KBM-7 (cell line): ENCODE measurements at places on chromosomes 1 and 21.

DNA sequence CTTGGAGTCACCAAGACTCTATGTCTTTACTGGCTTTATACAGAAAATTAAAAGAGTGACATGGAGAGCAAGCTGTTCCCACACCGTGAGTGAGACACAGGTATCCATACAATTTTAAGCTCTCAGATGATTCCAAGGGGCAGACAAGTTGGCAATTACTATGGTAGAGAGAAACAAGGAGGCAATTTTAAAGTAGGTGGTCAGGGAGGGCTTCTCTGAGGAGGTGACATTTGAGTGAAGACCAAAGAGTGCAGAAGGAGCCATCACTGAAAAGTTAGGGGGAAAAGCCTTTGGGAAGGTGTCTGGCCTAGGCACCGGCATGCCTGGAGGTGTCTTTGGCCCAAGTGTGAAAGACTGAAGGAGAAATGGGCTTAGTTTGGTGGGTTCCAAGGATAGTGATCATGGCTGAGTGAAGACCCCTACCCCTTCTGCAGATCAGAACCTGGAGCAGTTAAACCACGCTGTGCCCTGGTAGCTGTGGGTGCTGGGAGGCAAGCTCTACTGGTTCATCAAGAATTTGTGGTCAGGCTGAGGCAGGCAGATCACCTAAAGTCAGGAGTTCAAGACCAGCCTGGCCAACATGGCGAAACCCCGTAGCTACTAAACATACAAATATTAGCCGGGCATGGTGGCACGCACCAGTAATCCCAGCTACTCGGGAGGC is 10.4 kb downstream of the IFI6 start:
- DNase-seq: no peak

DNA sequence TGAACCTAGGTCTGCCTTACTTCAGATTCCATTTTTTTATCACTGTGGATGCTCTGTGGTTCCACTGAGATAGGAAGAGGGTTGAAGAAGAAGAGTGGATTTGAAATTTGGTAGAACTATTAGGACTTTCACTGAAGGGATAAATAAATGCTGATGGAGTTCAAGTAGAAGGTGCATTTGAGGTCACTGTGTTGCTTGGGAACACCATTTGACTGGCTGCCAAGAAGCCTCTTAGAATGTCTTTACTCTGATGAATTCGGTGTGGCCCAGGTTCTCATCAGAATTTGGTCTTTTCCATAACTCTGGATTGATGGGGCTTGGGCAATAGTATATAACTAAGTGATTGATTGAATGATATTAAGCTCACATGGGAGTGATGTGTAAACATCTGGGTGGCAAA is 11.9 kb downstream of the XPR1 start:
- no peak for DNase-seq

DNA sequence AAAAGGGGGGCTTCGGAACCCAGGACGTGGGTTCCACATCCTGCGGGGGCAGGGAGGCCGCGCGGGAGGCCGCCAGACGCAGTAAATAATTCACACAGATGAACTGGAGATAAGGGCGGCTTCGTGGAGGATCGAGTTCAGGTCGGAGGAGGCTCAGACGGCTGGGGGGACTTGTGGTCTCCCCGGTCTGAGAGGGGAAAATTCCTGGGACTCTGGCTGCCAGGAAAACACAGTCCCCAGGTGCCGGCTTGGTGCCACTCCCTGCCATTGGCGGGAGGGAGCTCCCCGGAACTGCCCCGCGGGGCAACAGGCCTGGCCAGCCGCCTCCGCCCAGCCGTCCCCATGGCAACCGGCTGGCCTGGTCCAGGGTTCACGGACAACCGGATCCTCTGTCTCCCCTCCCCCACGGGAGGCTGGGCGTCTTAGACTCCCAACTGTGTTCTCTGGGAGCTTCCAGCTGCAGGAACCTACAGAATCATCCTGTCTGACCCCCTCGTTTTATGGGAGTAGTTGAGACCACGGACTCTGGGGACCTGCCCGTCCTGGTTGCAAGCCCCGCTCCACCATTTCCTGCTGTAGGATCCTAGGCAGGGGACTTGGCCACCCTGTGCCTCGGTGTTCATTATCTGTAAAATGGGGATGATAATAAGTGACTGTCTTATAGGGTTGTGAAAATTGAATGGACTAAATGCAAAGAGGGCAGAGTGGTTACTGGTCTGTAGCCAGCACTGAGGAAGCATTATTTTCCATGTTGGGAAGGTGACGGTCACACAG is 9.6 kb downstream of the CAMK2N1 start:
- no peak for DNase-seq

- DNase-seq: peak; percentile 47
These were observed at the start of gene BCAR3 for GRCh38 chr1:93681101-93681988. Gene BCAR3, minus strand, starts transcription at chr1:93681837. Its CDS starts 6,907 bp downstream, at chr1:93674930.

GRCh38 chr21:21383126-21383525 is 384.9 kb downstream of the NCAM2 start:
- no peak for DNase-seq

- DNase-seq: no peak
These were observed 6.0 kb upstream of the CAPN2 start for GRCh38 chr1:223706077-223706973.

DNA sequence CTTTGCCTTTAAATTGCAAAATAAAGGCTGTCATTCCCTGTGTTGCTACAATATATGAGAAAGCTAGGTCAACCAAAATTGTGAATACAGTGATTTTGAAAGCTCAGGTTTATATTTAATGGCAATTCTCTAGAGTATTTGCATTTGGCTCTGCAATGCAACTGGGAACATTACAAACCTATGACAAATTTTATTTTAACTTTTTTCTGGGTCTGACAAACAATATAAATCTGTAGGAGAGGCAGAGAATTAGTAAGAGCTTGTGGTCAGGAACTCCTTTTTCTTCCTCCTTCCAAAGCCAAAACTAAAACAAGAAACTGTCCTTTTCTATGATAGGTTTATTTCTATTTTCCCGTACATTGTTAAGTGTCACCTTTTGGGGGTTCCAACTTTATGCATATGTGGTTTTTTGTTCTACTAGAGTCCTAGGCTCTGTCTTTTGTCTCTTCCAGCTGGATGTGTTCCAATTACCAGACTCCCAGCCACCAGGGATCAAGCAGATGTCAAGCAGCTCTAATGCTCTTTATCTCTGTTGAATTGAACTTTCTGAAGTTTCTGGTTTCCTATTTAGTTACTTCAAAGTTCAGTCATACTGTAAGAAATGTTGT is 106.9 kb downstream of the ASH1L start:
- no peak for DNase-seq

- DNase-seq: no peak
These were observed 75.8 kb downstream of the ARHGEF16 start for GRCh38 chr1:3530086-3530925.

- no peak for DNase-seq
These were observed 49.0 kb downstream of the KCNN3 start for GRCh38 chr1:154821083-154821482.
